PC-9 (cell line): ENCODE measurements at places on chromosomes 5 and 9. TPM values are rescaled to one million over a fixed set of nuclear protein-coding genes. Genes with fewer than 3 reads are reported as not detected.

DNA sequence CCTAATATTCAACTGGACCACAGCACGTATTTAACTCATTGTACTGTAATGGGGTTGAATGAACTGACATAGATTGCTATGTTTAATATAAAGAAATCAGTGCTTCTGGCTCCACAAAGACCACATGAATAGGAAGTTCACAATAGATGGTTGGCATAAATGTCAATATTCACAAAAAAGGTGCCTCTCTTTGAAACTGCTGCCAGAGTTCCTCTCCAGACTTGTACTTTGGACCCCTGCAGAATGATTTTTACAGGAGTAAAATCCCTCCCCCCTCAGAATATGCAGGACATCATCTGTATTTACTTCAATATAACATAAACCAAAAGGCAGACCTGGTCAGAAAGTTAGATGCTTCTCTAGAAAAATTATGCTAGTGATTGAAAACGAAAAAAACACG lies 508.5 kb upstream of the DAP start:
- no peak for DNase-seq

Gene GPR151
- not detected in 2 replicates for total RNA-seq

GRCh38 chr5:85453026-85453349 lies 1068.3 kb upstream of the EDIL3 start:
- DNase-seq: no peak

Gene SOHLH1
- total RNA-seq: not detected in 2 replicates

Gene DUSP1
- total RNA-seq: 10.3 and 18.4 TPM in 2 replicates

Gene IL3
- total RNA-seq: not detected in 2 replicates

DNA sequence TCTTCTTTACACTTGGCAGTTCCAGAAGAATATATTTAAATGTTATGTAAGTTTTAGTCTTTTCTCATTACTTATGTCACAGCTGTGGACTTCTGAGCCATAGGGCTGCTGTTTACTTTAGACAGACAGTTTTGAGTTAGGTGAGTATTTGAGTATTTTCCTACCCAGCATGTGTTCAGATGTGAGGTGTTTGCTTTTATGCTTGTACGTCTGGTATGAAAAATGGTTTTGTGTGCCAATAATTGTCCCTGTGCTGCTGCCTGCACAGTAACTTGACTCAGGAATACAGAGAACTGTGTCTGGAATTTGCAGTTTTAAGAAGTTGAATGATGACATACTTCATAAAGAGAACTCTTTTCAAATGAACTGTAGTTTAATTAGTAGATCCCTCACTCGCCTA lies 20.8 kb downstream of the MEGF10 start:
- no peak for DNase-seq
